ENCODE measurements at places on chromosomes 1 and 21.

DNA sequence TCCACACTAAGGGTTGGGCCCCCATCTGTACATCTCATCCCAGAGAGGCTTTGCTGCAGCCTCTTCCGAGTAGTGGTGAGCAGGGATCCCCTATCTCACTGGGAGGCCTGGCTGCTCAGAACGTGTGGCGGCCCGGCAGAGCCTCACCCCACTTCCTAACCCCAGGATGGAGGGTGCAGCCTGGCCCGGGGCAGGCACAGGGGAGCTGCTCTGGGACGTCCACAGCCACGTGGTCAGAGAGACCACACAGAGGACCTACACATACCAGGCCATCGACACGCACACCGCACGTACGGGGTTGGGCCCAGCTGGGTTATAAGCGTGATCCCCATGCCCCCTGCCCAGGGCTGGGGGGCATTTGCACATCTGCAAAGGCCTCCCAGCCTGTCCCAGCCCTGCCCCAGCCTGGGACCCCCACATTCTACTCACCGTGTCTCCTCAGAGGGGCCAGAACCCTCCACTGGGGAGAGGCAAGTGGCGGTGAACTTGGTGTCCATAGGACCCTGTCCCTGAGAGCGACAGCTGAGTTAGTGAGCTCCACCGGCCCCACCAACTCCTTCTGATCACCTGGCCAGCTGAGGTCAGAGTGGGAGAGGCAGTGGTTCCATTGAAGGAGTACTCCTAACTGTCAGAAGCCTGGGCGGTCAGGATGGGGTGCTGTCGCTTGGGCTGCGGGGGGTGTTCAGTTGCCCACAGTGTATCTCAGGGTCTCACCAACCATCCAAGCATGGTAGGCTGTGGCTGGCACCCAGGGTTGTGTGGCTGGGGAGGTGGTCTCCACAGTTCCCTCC, 41.2 kb downstream of the TRIM11 start:
- DNase-seq, result no peak

DNA sequence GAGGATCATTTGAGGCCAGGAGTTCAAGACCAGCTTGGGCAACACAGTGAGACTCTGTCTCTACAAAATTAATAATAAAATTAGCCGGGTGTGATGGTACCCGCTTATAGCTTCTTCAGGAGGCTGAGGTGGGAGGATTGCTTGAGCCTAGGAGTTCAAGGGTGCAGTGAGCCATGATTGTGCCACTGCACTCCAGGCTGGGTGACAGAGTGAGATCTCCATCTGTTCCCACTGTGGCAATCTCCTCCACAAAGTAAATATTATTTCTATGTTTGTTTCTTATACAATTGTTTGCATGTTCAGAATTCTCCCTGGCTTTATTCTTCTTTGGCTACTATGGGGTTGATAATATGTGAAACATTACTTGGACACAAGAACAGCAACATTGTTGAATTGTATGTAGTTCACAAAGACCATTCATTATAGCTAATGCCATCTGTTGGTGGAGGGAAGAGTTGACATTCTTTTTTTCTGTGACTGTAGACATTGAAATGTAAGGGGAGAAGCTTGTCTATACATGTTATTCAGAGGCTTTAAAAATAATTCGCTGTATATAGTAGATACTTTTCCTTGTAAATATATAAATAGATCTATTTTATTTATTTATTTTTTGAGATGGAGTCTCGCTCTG, 47.8 kb upstream of the SRSF10 start:
- peak; percentile 20 for DNase-seq

GRCh38 chr1:54294887-54295286, 94.9 kb downstream of the MRPL37 start:
- DNase-seq, result no peak

- no peak for DNase-seq
Measured at GRCh38 chr1:194196562-194196961, 1010.1 kb upstream of the B3GALT2 start.

GRCh38 chr1:165612062-165612461, 19.0 kb upstream of the MGST3 start:
- DNase-seq, result no peak

DNA sequence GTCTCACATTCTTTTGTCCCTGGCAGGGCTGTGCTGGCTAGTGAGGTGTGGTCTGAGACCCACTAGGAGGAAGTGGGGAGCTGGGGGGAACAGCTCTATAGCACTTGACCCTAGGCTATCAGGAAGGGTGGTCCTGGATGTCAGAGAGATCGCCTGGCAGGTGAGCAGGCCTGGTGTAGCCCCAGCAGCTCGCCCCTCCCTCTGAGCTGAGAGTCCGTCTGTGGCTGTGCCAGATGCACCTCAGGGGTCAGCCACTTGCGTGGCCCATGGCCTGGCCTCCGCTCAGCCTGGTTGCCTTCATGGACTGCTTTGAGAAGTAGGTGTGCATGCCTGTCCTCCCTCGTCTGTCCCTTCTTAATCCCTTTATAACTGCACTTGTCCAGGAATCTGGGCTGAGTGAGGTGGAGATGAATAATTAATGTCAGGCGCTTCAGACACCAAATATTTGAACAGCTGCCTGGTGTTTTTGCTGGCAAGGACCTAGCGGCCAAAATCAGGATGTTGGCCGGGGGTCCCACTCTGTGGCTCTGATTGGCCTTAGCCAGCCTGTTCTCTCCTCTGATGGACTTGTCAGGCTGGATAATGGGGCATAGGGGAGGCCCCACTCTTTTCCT, 30.5 kb downstream of the TMEM53 start:
- no peak for DNase-seq

DNA sequence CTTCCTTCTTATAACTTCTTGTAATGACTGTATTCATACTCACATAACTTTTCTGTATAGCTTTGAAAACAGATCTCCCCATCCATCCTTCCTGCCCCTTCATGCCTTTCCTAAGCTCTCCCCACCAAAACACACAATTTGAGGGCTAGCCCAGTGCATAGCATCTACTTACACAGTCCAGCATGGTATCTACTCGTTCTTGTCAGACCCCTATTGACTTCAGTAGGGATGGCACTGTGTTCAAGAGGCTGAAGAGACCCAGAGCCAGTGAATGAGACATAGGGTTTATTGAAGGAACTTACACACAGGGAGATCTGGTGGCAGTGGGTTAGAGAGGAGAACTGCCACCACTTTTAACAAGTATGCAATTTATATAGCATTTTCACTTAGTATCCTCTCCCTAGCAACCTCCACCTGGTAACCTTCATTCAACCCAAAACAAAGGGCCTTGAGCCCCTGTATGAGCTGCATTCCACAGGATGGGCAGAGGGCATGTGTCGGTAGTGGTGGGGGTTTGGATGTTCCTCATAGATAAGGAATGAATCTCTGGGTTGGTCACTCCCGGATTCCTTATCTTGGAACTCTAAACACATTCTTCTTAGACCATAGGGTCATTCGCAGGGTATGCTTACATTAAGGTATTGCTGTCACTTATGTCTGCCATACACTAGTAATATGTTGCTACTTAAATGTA, 64.9 kb upstream of the GNG12 start:
- no peak for DNase-seq

DNA sequence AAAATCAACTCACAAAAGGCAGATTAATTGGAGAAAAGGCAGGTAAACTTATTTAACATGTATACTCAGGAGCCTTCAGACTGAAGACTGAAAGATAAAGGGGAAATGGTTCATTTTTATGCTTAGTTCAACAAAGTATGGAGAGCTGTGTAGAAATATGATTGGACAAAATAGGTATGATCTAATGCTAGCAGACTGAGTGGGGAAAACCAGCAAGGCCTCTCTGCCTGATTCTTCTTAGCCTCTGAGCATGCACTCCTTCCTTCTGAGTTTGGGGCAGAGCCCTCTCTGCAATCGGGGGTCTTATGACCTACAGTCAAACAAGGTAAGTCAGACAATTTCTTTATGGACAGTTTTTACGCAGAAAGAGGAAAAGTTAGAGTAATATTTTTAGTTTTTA, 38.8 kb upstream of the SUCO start:
- no peak for DNase-seq

DNA sequence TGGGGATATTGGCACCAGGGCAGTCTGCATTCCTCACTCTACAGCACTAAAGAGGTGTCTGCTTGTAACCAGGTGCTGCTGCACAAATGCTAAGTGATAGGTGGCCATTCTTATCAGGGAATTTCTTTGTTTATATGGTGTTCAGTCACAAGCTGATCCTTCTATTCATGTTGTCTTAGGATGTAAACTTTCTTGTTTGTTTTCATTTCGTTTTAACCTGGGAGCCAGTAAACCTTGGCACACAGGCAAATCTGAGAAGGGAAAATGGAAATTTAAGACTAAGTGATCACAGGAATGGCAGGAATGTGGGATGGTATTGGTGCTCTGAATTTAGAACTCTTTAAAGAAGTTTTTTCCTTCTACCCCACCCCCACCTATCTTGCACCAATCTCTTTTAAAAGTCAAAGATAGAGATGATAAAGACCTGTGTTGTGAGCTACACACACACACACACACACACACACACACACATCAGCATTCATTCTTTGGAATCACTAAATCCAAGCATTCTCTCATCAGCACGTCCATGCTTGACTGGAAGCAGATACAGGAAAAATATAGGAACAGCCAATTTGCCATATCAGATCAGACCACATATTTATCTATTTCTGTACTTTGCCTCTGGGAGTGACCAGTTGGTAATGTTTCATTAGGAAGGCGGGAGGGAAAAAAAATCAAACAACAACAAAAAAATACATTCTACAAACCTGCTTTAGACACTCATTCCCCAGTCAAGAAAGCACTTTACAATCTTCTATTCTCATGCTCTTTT, 451.4 kb upstream of the ADGRL2 start:
- no peak for DNase-seq

- DNase-seq, result no peak
Measured at GRCh38 chr21:44815852-44816628, 1.8 kb downstream of the SUMO3 start.

GRCh38 chr21:35603494-35603893, 456.8 kb downstream of the SETD4 start:
- DNase-seq, result no peak

- DNase-seq, result peak; percentile 84
Measured at GRCh38 chr1:116737020-116737854, 17.0 kb upstream of the CD2 start.

DNA sequence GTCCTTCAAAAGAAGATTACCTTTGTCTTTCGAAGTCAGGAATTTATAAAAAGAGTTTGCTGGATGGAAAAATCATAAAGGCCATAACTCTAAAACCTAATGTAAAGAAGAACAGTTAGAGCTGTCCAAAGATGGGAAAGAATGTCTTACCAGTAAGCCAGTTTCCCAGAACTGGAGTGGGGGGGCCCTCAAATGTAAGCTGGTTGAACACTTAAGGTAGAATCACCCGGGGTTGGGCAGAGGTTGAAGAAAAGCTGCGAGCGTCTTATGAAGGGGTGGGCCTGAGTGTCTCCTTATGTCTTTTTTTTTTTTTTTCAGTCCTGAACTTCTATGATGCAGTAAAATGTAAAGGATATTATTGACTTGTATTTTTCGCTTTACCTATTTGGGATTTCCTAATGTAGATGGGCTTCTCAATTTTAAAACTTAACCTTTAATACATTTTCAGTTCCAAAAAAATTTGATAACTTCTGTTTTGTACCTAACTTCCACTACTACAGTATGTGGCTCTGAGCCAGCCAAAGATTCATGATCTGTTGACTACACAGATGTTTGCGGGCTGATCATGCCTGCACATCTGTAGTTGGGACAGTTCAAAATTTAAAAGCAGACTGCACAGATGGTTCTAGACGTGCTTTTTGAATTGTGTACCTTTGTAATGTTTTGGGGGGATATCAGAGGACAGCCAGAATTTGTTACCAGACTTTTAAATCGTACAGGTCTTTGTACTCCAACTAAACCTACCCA, 43.6 kb downstream of the NFYC start:
- DNase-seq, result no peak

DNA sequence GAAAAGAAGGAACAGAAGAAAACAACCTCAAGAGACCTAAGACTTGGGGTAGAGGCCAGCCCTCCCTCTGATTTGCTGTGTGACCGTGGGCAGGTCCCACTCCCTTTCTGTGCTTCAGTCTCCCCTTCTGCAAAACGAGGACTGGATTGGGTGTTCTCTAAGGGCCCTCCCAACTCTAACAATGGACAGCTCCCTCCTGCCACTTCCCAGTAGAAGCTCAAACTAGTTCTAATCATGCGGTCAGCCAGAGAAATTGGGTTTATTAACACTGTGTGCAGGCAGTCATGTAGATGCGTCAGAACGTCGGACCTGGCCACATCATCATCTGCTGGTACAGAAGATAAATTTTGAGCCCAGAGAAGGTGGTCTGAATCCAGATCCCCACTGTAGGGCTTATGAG, 1.6 kb upstream of the PADI4 start:
- no peak for DNase-seq

DNA sequence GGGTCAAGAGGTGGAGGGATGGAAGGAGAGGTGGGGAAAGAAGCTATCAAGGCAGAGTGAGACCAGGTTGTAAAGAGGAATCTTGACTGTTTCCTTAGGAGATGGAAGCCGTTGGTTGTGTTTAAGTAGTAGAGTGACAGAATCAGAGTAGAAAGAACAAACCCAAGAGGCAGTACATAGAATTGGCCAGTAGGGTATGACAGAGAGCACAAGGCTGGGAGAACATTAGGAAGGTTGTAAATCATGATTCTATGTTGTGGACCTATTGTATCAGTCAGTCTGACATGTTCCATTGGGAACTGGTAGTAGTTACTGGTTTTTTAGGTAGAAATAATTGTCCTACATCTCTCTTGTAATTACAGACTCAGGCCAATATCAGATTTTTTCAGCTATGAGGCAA, 486.9 kb upstream of the USP24 start:
- no peak for DNase-seq

- no peak for DNase-seq
Measured at GRCh38 chr1:225816643-225817538, 7.0 kb downstream of the EPHX1 start.

DNA sequence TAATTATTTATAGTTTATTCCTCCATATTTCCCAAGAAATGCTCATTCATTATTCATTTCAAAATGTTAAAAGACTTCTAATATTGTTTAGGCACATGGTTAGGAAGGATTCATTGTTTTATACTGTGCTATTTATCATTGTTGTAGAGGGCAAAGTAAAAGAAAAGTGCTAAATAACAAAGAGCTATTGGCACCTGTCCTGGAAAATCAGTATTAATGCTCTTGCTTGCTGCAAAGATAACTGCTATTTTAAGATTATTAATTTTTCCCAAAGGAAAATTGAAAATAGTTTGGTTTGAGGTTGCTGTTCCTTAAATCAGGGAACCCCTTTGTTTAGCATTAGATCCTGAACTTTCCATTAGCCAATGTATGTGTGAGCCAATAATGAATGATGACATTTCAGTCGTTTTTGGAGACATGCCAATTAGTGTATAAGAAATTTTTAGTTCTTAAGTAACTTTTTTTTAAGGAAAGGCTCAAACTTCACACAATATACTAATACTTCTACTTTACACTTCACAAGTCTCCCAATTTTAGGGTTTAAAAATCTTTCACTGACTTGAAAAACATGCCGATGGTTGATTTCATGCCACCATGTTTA, 39.9 kb downstream of the EPB41 start:
- no peak for DNase-seq

DNA sequence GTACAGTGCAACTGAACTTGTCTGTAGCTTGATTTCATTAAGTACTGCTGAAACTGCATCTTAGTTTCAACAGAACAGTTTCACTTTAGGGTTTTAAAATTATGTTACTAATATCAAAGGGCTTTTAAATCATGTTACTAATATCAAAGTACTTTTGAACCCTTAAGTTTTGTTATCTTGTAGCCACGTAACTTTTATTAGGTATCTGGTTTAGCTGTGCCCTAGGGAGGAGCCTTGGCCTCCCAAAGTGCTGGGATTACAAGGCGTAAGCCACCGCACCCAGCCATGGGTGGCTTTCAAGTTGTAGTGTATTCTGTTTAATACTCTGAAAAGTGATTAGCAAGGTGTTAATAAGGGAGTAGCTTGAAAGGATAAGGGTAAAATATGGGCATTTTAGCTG, 2.0 kb downstream of the KDM4A start:
- DNase-seq, result no peak

All from CD4-positive, alpha-beta T cell treated with Interleukin-15 for 4 hours (primary cell).